Mesothelial cell of epicardium (in vitro differentiated cells): ENCODE measurements at places on chromosomes 3 and 15. TPM values are rescaled to one million over a fixed set of nuclear protein-coding genes. Genes with fewer than 3 reads are reported as not detected.

MNS1 gene
- 2.5 to 3.4 TPM (median 2.7 TPM) in 3 replicates for total RNA-seq

GRCh38 chr3:14406336-14406735, 3.9 kb downstream of the SLC6A6 start:
- no peak for DNase-seq
- no peaks in the 10 kb centered on the region for H3K36me3 ChIP-seq
- H3K27me3 ChIP-seq, result peaks cover 6% of the 10 kb centered on the region
- peaks cover 24% of the 10 kb centered on the region for H3K4me1 ChIP-seq

DNA sequence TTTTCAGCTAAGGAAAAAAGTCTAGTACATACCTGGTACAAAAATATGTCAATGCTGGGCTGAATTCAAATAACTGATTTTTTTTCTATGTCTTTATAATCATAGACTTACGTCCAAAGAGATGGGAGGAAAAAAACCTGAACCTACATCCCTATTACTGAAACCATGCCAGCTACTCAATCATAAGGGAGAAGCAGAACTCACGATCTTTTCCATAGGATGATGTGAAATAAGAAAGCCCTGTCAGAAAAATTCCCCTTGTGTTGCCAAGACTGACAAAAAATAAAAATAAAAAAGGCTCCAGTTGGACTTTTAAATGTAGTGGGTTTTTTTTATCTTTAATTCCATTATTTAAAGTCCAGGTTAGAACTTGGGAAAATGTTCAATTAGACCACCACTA, 3.3 kb downstream of the MSL2 start:
- H3K27me3 ChIP-seq, result peaks cover 2% of the 10 kb centered on the region
- peak overlapping the region; percentile 99 for H3K27ac ChIP-seq
- H3K36me3 ChIP-seq, result peaks cover 6% of the 10 kb centered on the region
- H3K4me1 ChIP-seq, result peaks cover 56% of the 10 kb centered on the region

GRCh38 chr15:59516655-59517461, 78.9 kb downstream of the FAM81A start:
- DNase-seq, result no peak
- H3K27me3 ChIP-seq, result no peaks in the 10 kb centered on the region
- H3K36me3 ChIP-seq, result no peaks in the 10 kb centered on the region
- H3K4me1 ChIP-seq, result no peaks in the 10 kb centered on the region
- no peak overlapping the region for H3K27ac ChIP-seq

PRRT3 gene
- total RNA-seq, result 8.2 to 9.2 TPM (median 8.3 TPM) in 3 replicates

SNTN gene
- total RNA-seq, result 0.22 to 0.23 TPM in 2 of 3 replicates, not detected in the other

DNA sequence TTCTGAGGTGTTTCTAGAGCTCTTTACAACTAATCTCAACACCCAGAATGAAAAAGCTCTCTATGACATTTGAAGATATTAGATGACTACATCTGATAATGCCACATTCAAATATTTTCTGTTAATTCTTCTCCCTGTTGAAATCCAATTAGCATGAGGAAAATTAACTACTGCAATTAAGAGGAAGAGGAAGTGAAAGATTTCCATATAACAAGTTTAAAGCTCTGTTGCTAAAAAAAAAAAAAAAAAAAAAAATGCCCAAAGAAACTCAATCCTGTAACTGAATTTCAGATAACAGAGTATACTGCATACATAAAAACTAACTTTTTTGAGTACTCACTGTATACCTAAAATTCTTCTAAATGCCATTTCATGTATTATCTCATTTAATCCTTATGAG, 109.8 kb downstream of the TNIK start:
- no peak overlapping the region for H3K4me3 ChIP-seq
- peaks cover 30% of the 10 kb centered on the region for H3K4me1 ChIP-seq
- H3K27me3 ChIP-seq, result no peaks in the 10 kb centered on the region
- H3K36me3 ChIP-seq, result no peaks in the 10 kb centered on the region
- no peak for DNase-seq
- no peak overlapping the region for H3K27ac ChIP-seq

DNA sequence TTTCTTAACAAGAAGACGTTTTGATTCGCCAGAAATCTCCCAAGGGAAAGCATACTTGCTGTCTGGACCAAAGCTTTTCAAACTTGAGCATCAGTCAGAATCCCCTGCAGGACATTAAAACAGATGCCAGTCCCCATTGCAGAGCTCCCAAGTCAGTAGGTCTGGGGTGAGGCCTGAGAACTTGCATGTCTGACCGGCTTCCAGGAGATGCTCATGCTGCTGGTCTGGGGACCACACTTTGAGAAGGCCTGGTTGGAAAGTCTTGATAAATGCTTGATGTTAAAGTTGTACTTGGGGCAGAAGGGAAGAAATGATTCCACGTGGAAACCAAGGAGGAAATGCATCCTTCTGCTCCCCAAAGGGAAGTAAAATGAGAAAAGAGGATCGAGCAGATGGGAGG, 24.3 kb upstream of the CAV3 start:
- no peak for DNase-seq
- no peaks in the 10 kb centered on the region for H3K36me3 ChIP-seq
- H3K4me1 ChIP-seq, result peaks cover 3% of the 10 kb centered on the region
- no peak overlapping the region for H3K27ac ChIP-seq
- H3K27me3 ChIP-seq, result peaks cover 13% of the 10 kb centered on the region
- H3K4me3 ChIP-seq, result no peak overlapping the region

USP19 gene
- total RNA-seq, result 76.2 to 79.7 TPM (median 76.6 TPM) in 3 replicates

- peaks cover 5% of the 10 kb centered on the region for H3K4me1 ChIP-seq
- H3K27me3 ChIP-seq, result no peaks in the 10 kb centered on the region
- DNase-seq, result no peak
- no peaks in the 10 kb centered on the region for H3K36me3 ChIP-seq
These were observed 30.5 kb downstream of the MINDY4B start for GRCh38 chr3:150874666-150875219.

DNA sequence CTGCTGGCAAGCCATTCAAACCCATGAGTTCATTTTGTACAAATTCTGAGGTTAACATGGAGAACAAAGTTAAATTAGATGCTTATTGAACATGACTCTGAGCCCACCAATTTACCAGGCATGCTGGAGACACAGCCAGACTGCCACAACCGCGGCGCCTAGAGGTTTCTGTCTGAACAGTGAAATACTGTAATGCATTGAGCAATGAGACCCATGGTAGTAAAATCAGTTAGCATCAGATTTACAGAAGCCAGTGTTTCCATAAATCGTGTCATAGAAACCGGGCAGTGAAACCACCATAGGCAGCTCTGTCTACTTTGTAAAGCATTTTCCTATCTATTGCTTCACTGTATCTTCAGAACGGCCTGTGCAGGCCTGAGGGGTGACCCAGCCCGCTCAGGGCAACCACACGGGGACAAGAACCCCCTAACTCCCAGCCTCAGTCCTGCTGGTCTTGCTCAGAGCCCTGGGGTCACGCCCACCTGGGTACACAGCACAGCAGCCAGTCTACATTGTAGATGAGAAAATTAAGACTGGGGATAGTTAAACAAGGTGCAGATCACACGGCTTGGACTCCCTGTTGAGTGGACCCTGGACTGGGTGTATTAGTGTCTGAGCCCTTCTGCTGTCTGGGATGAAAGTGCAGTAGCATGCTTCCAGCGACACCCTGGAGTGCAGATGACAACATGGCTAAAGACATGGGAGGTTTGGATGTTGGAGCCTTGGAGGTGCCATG, 44.2 kb downstream of the MGLL start:
- no peak overlapping the region for H3K4me3 ChIP-seq
- H3K27ac ChIP-seq, result no peak overlapping the region
- no peaks in the 10 kb centered on the region for H3K27me3 ChIP-seq
- H3K4me1 ChIP-seq, result peaks cover 27% of the 10 kb centered on the region
- DNase-seq, result no peak

GRCh38 chr3:130088061-130088460, 6.4 kb downstream of the ALG1L2 start:
- H3K36me3 ChIP-seq, result no peaks in the 10 kb centered on the region
- H3K27me3 ChIP-seq, result no peaks in the 10 kb centered on the region
- H3K4me1 ChIP-seq, result no peaks in the 10 kb centered on the region
- H3K27ac ChIP-seq, result no peak overlapping the region

ITIH4 gene
- 12.0 to 13.9 TPM (median 13.5 TPM) in 3 replicates for total RNA-seq

GRCh38 chr3:129507181-129507831, 21.1 kb upstream of the RHO start:
- no peaks in the 10 kb centered on the region for H3K27me3 ChIP-seq
- peaks cover 33% of the 10 kb centered on the region for H3K36me3 ChIP-seq
- H3K4me1 ChIP-seq, result peaks cover 10% of the 10 kb centered on the region
- H3K4me3 ChIP-seq, result no peak overlapping the region

SPRED1 gene
- total RNA-seq, result 36.3 to 39.9 TPM (median 36.7 TPM) in 3 replicates

APOD gene
- 0.63 to 1.2 TPM (median 0.86 TPM) in 3 replicates for total RNA-seq

DNA sequence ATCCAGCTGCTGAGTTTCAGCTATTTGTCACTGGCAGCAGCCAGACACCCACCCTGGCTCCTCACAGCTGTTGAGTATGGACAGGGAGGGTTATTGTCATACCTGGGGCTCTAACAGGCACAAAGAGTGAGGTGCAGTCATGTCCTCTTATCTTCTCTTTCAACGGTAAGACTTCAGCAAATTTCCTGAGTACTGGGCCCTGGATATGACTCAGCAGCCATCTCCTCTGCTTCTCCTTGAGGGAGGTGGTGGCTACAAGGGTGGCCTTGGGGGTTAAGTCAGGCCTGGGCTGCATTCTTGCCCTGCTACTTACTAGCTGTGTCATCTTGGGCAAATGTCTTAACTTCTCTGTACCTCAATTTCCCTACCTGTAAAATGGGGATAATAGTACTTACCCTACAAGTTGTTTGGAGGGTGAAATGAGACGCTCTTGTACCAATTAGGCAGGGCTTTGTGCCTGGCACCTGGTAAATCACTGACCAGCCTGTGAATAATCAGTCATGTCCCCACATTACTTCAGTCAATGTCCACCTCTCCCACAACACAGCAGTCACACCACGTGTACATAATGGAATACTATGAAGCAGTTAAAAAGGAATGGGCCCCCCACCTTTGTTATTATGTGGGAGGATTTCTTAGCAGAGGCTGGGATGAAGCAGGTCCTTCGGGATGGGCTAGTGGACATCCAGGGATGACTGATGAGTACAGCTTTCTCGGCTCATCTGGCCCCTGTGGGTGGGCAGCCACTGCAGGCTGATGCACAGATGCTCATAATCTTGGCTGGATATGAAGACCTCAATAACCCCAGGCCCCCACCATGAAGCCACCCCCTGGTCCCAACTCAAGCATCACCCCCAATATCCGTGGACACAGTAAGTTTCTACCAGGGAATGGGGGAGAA, 528.8 kb downstream of the SHQ1 start:
- H3K4me1 ChIP-seq, result peaks cover 18% of the 10 kb centered on the region
- no peak overlapping the region for H3K27ac ChIP-seq
- no peak overlapping the region for H3K4me3 ChIP-seq
- H3K36me3 ChIP-seq, result no peaks in the 10 kb centered on the region

- H3K36me3 ChIP-seq, result no peaks in the 10 kb centered on the region
- peak overlapping the region; percentile 98 for H3K27ac ChIP-seq
- no peaks in the 10 kb centered on the region for H3K27me3 ChIP-seq
- peaks cover 93% of the 10 kb centered on the region for H3K4me1 ChIP-seq
These were observed 61.4 kb downstream of the SMAD6 start for GRCh38 chr15:66763186-66764071.

GMNC gene
- 0.38 to 0.60 TPM (median 0.51 TPM) in 3 replicates for total RNA-seq

HERC2 gene
- 78.3 to 85.7 TPM (median 84.6 TPM) in 3 replicates for total RNA-seq

GRCh38 chr3:125090649-125091048, 34.9 kb upstream of the HEG1 start:
- H3K27me3 ChIP-seq, result no peaks in the 10 kb centered on the region
- H3K4me3 ChIP-seq, result no peak overlapping the region
- no peaks in the 10 kb centered on the region for H3K4me1 ChIP-seq
- peaks cover 8% of the 10 kb centered on the region for H3K36me3 ChIP-seq

DNA sequence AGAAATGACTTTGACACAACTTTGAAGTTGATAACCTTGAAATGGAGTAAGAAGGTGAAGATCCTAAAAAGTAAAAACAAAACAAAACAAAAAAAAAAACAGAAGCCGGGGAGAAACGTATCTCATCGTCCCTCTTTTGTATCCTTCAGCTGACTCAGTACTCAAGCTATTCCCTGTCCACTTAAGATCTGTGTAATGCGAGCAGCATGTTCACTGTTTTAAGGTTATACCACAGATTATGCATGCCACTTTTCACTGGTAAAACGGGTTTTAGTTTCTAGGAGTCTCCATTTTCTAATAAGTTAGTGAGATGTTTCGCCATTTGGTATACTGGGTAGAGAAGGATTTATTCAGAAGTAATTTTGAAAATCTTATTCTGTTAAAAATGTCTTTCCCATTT, 324.3 kb downstream of the FEZF2 start:
- no peak overlapping the region for H3K4me3 ChIP-seq
- no peaks in the 10 kb centered on the region for H3K27me3 ChIP-seq
- H3K27ac ChIP-seq, result no peak overlapping the region
- DNase-seq, result no peak

DNA sequence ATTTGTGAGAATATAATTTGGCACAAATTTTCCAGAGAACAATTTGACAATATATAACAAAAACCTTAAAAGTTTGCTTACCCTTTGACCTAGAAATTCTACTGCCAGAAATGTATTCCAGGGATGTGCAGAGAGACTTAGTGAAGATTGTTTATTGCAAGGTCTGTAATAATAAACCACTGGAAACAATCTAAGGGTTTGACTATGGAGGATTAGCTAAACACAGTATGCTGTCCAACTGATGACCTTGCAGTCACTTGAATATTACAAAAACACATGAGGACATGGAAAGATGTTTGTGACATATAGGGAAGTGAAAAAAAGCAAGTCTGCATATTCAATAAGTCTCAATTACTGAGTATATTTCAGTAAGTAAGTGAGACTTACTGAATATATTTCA, 48.1 kb upstream of the CDV3 start:
- no peaks in the 10 kb centered on the region for H3K36me3 ChIP-seq
- DNase-seq, result no peak

DNA sequence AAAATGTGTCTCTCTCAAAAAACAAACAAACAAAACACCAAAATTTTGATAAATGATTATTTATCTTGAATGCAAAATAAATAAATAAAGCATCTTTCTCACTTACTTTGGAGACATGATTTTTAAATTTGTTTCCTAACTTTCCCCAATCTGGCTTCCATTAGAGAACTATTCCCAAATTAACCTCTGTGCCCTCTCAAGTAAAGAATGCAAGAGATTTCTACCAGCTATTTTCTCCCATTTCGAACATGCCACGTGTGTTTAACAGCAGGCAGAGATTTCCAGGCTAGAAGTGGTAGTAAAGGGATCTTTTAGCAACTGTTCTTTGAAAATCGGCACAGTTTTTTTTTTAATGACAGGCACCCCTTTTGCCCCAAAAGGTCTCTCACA, 269.1 kb downstream of the SHQ1 start:
- DNase-seq, result no peak
- H3K27ac ChIP-seq, result no peak overlapping the region
- no peak overlapping the region for H3K4me3 ChIP-seq
- no peaks in the 10 kb centered on the region for H3K27me3 ChIP-seq
- no peaks in the 10 kb centered on the region for H3K36me3 ChIP-seq
- no peaks in the 10 kb centered on the region for H3K4me1 ChIP-seq

- no peak for DNase-seq
- no peaks in the 10 kb centered on the region for H3K4me1 ChIP-seq
- peaks cover 14% of the 10 kb centered on the region for H3K27me3 ChIP-seq
- no peak overlapping the region for H3K27ac ChIP-seq
- no peaks in the 10 kb centered on the region for H3K36me3 ChIP-seq
These were observed 303.3 kb upstream of the ATP10A start for GRCh38 chr15:26166429-26166828.

- H3K27me3 ChIP-seq, result no peaks in the 10 kb centered on the region
- no peak for DNase-seq
- peaks cover 8% of the 10 kb centered on the region for H3K36me3 ChIP-seq
- H3K27ac ChIP-seq, result peak overlapping the region; percentile 76
- H3K4me3 ChIP-seq, result no peak overlapping the region
These were observed 9.7 kb downstream of the CCDC12 start for GRCh38 chr3:46966811-46967210.

- peaks cover 35% of the 10 kb centered on the region for H3K27me3 ChIP-seq
- H3K4me1 ChIP-seq, result peaks cover 22% of the 10 kb centered on the region
- peak overlapping the region; percentile 61 for H3K27ac ChIP-seq
- no peak overlapping the region for H3K4me3 ChIP-seq
- H3K36me3 ChIP-seq, result no peaks in the 10 kb centered on the region
- DNase-seq, result no peak
These were observed 19.0 kb downstream of the ALDH1A2 start for GRCh38 chr15:58046467-58046866.
